ENCODE measurements at places on chromosomes 1 and 21.

DNA sequence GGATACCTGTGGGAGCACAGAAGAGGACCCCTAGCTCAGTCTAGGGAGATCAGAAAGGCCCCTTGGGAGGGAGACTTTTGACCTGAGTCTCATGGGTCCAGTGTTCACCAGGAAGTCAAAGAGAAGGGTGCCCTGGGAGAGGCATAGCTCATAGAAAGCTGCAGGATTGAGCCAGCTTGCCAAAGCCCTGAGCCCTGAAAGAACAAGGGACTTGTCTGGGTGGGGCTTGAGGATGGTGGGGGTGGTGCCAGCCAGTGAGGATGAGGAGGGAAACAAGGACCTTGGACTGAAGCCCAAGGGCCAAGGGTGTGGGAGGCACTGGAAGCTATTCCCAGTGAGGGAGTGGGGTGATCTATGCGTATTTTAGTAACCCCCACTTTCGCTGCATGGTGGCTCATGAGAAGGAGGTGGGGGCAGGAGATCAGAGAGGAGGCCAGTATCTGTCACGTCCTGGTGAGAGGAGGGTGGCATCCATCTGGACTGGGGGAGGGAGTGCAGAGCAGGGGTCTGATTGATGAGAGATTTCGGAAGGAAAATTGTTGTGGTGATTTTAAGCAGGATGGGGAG, 28.4 kb downstream of the DMBX1 start:
- DNase-seq: no peak

DNA sequence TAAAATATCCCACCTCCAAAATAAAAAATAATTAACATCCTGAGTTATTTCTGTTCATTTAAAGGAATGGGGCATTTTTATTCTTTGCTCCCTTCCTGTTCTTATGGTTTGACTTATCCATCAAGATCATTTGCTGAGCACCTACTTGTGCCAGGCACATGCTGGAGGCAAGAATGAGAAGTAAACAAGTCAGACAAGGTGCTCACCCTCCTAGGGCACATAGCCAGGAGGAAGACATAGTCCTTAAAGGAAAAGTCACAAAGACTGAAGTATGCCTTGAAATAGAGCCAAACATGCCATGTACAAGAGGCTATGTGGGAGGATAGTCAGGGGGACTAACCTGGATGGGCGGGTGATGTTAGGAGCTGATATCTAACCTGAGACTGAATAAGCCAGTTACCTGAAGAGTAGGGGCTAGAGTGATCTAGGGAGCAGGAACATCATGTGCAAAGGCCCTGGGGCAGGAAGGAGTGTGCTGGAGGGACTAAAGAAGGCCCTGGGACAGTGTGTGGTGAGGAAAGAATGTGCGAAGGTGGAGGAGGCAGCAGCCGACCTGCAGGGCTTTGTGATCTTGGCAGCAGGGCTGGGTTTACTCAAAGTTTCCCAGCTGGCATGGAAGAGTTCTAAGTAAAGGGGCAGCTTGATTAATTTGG, 233.5 kb downstream of the MATN1 start:
- no peak for DNase-seq

DNA sequence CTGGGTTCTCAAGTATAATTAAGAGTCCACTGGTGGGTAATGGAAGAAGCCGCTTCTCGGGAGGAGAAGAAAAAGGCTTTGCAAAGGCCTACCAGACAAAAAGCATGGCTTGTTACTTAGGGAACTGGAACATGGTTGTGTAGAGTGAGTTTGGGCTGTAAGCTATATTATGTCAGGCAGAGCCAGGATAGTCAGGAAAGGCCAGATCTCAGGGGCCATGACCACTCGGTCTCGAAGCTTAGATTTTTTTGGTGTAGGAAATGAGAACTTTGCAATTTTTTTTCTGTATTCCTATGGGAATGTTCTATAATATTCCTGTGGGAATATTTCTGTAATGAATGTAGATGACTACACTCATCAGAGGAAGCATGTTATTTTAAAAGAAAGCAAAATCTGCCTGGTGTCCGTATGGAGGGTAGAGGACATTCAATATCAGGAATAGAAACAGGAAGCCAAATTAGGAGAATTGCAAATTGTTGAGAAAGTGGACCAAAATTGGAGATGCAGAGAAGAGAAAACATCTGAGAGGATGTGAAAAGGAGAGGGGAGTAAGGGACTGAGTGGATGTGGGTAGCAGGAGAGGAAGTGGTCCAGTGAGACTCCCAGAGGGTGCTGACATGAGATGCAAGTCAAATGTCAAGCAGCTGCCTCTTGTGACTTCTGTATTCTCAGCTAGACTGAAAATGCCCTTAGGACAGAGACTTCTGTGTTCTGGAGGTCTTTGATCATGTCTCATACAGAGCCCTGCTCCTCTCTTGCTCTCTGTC, 45.2 kb upstream of the HAO2 start:
- no peak for DNase-seq

GRCh38 chr1:210754878-210755665, 378.9 kb downstream of the KCNH1 start:
- DNase-seq: no peak

DNA sequence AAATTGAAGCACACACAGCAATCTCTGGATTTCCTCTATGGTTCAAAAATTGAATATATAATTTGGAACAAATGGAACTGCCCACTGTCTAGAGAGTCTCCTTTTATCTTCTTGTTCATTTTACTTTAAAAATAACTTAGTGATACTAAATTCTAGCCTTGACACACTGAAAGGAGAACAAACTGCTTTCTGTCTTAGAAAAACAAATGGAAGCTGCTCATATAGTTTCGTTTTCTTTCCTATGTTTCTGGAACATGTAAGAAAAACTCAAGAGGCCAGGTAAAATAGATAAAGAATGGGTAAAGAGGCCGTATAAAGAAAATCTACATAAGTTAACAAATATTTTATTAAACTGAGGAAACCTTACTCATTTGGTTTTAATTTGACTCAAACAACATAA, 332.7 kb downstream of the NEGR1 start:
- no peak for DNase-seq

Measured in stimulated activated CD4-positive, alpha-beta T cell treated with anti-CD3 and anti-CD28 coated beads, Interleukin-4, amount 100 ng/mL, for 1 hour (primary cell).